ENCODE measurements at places on chromosomes 2 and 18.
A peak's percentile ranks its signal among the peaks of the same experiment; 100 is the strongest.

GRCh38 chr18:57771193-57771592, 31.9 kb downstream of the ATP8B1 start:
- no peak for DNase-seq

DNA sequence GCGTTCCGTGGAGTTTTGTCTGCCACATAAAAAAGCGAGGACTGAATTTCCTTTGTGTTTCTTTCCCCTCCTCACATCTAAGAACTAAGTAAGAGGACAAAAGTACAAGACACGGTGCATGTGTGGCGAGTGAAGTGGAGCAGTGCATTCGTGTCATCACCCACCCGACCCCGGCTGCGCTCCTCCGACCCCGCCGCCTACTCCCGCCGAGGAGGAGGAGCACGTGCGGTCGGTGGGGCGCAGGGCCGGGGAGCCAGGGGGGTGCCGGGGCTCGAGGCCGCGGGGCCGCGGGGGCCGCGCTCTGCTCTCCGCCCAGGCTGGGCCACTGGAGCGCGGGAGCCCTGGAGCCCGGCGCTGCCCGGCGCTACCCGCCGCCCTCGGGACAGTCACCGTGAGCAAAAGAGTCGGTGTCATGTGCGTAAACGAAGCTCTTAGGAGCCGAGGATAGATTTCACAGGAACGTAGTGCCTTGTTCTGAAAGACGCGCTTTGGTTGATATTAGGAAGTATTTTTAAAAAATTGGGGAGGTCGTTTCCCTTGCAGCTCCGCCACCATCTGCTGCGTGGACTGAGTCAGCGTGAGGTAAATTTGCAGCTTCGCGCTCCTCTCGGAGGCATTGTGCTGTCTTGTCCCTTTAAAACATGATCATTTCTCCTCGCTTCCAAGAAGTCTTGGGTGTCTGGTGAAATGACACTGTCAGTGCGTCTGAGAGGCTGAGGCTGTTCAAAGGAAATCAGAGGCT, 11.0 kb downstream of the TBR1 start:
- DNase-seq: no peak

DNA sequence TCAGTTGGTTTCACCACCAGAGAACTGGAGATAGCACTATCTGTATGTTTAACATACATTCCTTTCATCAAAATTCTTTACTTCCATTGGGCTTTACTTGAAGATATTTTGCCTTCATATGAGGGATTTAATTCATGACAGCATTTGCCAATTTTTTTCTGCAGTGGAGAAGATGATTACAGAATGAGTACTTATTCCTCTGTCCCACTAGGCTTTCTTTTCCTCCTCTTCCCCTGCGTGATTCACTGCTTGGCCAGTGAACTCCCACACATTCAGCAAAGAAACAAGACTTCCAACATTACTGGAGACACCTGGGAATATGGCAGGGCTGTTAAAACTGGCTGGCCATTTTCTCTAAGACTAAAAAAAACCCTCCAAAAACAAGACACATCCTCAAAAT, 425.8 kb upstream of the KCNH7 start:
- no peak for DNase-seq

DNA sequence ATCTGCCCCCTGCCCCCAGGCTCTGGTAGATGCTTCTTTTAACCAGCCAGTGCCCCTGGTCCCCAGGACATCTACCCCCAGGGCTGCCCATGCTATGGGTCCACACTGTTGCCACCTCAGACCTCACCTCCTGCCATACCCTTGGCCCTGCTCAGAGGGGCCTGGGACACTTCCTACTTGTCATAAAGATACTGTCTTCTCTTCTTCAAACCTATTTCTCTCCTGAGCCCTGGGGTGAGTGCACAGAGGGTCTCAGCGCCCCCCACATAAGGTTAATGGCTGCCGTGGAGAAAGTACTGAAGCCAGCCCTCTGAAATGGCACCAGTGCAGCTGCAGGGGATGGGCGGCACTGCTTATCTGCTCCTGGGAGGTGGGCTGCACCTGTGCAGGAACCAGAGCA, 77.6 kb upstream of the MGAT4A start:
- DNase-seq: no peak

GRCh38 chr2:176174824-176175708, 13.4 kb upstream of the HOXD1 start:
- DNase-seq: peak; percentile 67

- DNase-seq: no peak
These were observed 48.4 kb upstream of the HAAO start for GRCh38 chr2:42840760-42841159.

- no peak for DNase-seq
These were observed 284.1 kb downstream of the TDRD15 start for GRCh38 chr2:21407851-21408250.

DNA sequence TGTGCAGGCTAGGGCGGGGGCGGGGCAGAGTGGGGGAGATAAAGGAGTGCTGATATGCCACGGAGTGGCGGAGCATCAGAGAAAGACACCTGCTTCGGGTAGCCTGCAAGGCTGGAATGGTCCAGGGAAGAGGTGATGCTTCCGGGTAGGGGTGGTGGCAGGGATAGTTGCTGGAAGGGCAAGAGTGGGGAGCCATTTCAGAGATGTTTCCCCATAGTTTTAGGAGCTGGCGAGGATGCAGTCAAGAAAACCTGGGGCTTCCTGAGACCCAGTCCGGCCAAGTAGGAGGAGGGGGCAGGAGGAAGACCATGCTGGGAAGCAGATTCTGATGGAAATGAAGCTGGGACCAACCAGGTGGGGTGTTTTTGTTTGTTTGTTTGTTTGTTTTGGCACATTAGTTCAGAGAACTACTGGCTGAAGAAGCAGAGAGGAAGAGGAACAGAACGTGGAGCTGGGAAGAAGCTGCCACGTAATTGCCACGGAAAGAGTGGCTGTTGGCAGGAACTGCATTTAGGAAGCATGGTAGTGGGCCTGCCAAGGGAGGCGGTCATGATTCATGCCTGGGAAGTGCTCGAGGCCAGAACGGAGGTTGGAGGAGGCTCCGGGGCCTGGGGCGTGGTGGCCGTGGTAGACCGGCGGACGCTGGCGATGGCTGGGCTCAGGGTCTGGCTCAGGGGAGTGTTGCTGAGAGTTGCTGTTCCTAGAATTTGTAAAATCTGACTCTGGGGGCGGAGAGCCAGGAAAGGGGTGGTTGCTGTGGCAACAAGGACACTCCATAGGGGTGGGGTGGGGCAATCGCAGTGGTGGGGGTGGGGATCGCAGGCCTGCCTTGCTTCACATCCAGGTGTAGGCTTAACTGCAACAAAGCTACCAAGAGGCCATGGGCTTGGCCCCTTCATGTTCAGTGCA, 8.6 kb upstream of the INPP5D start:
- no peak for DNase-seq

- no peak for DNase-seq
These were observed 162.1 kb downstream of the KCNH7 start for GRCh38 chr2:162676515-162676914.

- DNase-seq: no peak
These were observed 529.8 kb upstream of the VRK2 start for GRCh38 chr2:57516698-57517340.

- DNase-seq: no peak
These were observed 82.8 kb downstream of the NCK2 start for GRCh38 chr2:105827351-105828096.

GRCh38 chr2:9980520-9980919, 29.0 kb downstream of the GRHL1 start:
- DNase-seq: no peak

GRCh38 chr2:177281400-177282180, 17.1 kb upstream of the NFE2L2 start:
- DNase-seq: no peak

- DNase-seq: peak; percentile 69
These were observed 273.3 kb downstream of the TCF4 start for GRCh38 chr18:55314615-55315237.

DNA sequence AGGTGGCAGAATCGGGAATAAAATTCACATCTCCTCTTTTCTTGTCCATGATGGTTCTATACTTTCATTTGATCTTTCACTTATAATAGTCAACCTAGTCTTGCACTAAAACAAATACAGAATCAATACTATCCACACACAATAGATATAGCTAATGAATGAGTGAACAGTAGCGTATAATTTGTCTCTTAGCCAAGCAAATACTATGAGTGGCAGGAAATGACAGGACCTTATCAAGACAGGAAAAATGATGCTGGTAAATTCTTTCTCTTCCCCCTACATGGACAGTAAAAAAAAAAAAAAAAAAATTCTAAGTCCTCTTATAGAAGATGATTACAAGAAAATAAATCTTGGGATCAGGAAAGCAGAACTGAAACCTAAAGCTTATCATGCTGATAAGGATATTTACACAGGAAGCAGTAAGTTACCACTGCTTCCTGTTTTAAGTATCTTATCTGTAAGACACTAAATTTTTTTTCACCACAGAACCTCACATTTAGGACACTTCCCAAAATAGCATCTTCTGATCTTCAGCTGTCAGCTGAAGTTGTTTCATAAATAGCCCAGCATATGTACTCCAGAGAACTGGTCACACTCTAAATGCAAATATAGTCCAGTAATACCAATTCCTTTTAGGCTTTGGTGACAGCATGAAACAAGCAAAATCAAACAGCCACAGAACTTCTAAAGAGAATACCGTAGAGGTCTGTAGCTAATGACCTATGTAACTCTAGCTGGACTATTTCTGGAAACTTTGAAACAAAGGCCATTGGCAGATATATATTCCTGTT, 27.0 kb downstream of the IRS1 start:
- no peak for DNase-seq

- DNase-seq: no peak
These were observed 1.2 kb upstream of the ST6GAL2 start for GRCh38 chr2:106886916-106887758.

- DNase-seq: no peak
These were observed 12.4 kb upstream of the IGFBP2 start for GRCh38 chr2:216620786-216621185.

GRCh38 chr2:37167636-37168180, 10.9 kb upstream of the EIF2AK2 start:
- no peak for DNase-seq

GRCh38 chr18:1663879-1664705, 759.4 kb downstream of the ADCYAP1 start:
- DNase-seq: peak; percentile 1

DNA sequence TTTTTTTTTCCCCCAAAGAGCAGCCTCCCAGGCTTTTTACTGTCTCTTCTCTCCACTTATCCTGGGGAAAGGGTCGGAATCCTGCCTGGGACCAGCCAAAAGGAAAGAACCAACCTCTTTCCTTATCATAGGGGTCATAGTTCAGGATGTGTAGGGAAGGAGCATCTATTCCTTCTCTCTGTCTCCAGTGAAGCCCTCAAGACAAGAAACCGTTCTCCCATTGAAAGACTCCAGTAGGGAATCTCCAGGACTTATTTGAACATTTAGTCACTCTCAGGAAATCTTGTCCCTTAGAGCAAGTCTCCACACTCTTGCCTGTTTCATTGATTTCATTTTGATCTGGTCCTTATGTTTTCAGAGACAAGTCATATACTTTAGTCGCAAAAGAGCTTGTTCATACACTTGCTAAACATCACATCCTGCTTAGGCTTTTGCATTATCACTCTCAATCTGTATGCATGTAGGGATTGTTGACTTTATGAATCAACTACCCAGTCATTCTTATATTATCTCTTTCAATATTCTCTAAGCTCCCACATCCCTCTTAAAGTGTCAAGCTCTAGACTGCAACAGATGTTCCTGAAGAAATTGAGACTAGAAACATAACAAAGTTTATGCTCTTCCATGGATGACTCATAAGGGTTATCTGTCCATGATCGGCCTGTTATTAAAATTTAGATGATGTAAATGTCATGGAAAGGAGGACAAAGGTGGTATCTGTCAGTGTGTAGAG, 116.2 kb upstream of the ST6GAL2 start:
- DNase-seq: no peak

GRCh38 chr2:176746411-176746810, 466.2 kb upstream of the HNRNPA3 start:
- no peak for DNase-seq

DNA sequence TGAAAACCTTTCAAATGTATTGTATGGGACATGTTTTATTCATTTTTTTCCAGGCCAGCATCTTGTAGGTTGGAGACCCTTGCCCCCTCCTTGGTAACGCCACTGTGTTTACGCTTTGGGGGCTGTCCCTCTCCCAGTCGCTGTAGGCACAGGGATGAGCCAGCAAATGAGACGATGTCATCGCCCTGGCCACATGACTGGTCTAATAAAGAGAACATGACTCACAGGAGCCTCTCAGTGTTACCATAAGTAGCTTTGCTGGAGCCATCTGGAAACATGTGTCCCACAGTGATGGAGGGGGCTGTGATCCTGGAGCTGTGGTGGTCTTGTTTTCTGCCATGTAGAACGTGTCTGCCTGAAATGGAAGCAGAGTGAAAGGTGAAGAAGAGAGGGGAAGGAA, 78.9 kb downstream of the CD8B2 start:
- no peak for DNase-seq

DNA sequence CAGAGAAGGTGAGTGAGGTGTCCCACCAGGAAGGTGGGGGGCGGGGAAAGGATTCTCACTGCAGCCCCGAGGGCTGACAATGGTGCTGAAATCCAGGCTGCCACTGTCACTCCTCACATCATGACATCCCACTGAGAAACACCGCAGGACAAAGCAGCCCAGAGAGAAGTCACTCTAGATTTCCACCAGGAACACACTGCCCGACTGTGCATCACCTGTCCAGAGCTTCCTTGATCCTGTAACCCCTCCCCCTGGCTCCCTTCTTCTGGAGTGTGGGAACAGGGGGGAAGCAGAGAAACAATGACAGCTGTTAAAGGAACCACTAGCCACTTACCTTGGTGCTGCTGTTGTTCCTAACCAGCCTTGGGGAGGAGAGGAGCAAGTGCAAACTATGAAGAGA, 69.9 kb downstream of the MRO start:
- no peak for DNase-seq

- DNase-seq: no peak
These were observed 286.1 kb downstream of the SOX11 start for GRCh38 chr2:5978131-5978751.

DNA sequence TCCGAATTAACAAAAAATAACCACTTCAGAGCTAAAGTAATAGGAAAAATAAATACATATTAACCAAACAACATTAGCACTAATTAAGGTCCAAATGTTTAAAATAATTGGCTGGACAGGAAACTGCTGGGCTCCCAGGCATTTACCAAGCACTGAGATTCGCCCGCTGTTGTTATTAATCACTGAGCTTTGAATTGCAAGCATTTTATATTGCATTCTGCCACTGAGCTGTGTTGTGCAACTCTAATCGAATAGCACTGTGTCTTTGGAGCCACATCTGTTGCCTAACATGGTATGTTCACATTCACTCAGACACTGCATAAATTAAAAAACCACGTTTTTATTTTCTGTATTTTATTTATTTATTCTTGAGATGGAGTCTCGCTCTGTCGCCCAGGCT, 88.9 kb downstream of the SOWAHC start:
- DNase-seq: no peak

- no peak for DNase-seq
These were observed 432.9 kb downstream of the MTX2 start for GRCh38 chr2:176702131-176702530.

All from NCI-H1092 (cell line).